ENCODE measurements at places on chromosomes 11 and 22. TPM values are rescaled to one million over a fixed set of nuclear protein-coding genes. Genes with fewer than 3 reads are reported as not detected.

Gene RIMBP3C
- not detected for polyA plus RNA-seq

DNA sequence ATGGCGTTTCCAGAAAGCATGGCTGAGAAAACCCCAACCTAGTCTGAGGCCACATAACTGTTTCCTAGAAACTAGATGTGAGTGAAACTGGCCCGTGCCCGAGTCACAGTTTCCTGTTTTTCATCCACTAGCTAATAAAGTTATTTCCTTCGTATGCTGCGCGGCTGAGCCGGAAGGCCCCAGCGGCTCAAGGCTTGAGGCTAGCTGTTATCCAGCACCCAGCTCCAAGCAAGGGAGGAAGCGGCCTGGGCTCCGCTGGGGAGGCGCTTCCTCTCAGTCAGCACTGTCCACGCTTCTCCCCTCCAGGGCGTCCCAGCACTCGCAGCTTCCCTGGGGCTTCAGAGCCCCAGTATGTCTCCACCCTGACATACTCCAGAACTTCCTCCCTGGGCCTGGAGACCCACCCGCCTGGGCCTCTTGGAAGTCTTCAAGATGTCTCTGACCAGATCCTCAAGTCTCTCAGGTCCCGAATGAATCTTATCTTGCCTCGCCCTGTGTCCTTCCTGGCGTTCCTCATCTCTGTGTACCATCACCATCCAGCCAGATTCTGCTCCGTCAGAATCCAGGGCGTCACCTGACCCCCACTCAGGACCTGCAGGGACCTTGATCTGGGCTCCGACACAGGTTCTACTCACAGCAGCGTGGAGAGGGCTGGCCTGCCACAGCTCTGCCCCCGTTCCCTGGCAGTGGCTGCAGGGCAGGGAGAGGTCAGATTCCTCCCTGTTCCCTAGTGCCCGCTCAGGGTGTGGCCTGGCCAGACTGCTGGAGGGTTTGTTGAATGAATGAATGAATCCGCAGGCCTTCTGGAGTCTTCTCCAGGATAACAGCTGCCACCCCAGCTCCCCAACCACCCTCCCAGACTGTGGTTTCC is 81.9 kb downstream of the LRRC32 start:
- DNase-seq: no peak

Gene SLC22A25
- polyA plus RNA-seq: not detected

DNA sequence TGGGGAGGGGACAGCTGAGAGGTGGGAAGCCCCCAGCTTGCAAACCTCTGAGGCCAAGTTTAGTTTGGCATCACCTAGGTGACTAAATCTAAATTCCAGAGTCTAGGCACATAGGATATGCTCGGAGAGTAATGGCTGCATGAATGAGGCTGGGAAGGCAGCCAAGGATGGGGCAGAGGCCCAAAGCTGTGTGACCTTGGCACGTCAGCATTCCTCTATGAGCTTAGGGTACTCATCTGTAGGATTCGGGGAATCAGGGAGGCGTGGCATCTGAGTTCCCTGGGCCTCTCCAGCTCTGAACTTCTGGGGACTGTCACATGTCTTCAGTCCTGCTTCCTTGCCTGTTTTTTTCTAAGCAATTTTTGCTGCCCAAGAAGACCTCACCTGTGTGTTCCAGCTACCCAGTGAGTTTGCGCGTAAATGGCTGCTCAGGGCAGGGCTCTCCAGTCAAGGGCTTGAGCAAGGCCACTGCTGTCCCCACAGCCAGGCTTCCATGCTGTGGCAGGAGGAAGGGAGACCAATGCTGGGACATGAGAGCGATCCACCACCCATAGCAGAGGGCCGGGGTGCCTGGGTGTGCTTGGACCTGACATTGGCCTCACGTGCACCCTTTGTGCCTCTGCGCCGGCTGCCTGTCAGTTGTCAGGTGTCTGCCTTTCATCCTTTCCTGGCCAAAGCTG is 13.9 kb downstream of the DAGLA start:
- DNase-seq: no peak

DNA sequence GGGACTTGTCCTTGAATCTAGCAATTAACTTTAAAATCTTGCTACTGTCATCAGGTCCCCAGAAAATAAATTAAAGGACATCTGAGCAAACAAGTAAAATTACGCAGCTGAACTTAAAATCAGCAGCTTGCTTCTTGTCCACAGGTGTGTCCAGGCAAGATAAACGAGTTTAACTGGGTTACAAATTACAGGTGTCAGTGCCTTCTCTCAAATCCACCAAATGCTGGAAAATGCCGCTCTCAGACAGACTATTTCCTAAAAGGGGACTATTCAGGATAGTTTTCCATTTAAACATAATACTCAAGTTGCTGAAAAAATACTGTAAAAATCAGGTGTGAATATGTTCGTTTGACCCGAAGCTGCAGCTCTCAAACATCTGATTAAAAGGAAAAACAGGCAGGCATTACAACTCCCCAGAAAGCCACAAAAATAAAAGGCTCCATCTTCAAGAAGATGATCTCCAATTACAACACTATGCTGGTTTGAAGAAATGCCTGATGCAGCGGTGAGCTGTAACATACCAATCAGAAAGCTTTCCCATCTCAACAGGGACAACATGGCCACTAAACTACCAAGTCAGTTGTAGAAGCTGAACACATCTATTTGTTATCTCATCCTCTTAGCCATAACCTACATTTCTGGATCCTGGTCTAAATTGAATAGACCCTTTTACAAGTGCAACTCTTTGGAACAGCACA is 82.1 kb downstream of the CADM1 start:
- no peak for DNase-seq

Gene TMPRSS6
- 0.04 TPM for polyA plus RNA-seq

- no peak for DNase-seq
Measured at GRCh38 chr22:42268852-42269410, 1.5 kb downstream of the TCF20 start.

Gene WNT11
- polyA plus RNA-seq: 18.9 TPM

DNA sequence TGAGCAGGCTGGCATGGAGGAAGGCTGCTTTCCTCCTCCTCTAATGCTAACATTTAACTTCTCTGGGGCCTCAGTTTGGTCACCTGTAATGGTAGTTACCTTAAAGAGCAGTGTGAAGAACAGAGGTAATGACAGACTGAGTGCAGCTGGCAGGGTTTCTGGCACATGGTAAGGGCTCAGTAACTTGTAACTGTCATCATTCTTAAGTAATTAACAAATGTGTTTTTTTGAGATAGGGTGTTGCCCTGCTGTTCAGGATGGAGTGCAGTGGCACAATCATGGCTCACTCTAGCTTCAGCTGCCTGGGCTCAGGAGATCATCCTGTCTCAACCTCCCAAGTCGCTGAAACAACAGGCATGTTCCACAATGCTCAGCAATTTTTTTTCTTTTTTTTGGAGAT is 242.0 kb upstream of the SYN3 start:
- DNase-seq: no peak

Gene FOXR1
- not detected for polyA plus RNA-seq

Gene OR10G4
- polyA plus RNA-seq: not detected

Gene VPREB1
- polyA plus RNA-seq: not detected

DNA sequence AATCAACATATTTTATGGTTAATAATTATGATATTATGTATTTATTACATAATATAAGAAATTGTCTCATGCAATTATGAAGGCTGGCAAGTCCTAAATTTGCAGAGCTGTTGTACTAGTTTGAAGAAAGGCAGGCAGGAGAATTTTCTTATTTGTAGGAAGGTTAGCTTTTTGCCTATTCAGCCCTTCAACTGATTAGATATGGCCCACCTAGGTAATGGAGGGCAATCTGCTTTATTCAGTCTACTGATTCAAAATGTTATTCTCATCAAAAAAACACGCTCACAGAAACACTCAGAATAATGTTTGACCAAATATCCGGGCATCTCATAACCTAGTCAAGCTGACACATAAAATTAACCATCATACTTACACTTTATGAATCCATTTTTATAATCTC is 589.0 kb downstream of the NELL1 start:
- DNase-seq: no peak

DNA sequence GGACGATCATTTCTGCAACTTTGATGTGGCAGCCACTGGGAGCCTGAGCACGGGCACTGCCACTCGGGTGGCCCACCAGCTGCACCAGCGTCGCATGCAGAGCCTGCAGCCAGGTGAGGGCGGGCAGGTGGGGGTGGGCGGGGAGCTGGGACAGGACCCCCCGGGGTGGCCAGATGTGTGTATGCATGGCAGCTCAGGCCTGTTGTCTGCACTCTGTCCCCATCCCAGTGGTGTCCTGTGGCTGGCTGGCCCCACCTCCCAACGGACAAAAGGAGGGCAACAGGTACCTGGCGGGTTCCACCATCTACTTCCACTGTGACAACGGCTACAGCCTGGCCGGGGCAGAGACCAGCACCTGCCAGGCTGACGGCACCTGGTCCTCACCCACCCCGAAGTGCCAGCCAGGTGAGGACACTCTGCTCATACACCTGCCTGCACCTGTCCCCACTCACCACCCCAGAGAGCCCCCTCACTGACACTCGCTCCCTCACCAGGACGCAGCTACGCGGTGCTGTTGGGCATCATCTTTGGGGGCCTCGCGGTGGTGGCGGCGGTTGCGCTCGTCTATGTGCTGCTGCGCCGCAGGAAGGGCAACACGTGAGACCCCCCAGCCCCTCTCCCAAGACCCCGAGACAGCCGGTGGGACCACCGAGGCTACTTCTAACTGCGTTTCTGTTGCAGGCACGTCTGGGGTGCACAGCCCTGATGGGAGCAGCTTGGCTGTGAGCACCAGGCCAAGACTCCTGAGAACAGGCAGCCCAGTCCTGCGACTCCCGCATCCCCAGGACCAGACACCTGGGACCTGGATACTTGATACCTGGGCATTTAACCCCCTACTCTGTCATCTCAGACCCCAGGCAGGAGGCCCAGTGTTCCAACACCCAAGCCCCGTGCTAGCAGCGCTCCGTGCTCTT is 6.7 kb downstream of the SUSD2 start:
- DNase-seq: no peak

DNA sequence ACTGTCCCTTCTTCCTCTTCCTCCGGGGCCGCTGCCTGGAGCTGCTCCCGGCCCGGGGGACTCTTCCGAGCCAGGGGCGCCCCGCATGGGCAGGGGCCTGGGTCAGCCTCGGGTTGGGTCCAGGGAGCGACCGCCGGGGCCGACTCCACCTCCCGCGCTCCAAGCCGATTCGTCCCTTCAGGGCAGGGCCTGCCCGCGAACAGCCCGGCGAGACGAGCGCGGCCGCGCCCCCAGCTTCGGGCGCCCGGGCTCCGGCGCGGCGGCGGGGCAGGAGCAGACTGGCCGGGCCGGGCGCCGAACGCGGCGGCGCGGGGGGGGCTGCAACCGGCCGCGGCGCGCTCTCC is at the start of gene LARGE1:
TSS of gene LARGE1 (minus strand) at position 280 of the 344 bp plus-strand sequence.
- DNase-seq: no peak

Gene MS4A3
- 0.08 TPM for polyA plus RNA-seq

GRCh38 chr11:73206801-73207200 is 11.3 kb upstream of the P2RY2 start:
- DNase-seq: no peak

Gene GLB1L2
- 8.1 TPM for polyA plus RNA-seq

GRCh38 chr11:31259797-31260196 is 109.7 kb downstream of the DCDC1 start:
- DNase-seq: no peak

DNA sequence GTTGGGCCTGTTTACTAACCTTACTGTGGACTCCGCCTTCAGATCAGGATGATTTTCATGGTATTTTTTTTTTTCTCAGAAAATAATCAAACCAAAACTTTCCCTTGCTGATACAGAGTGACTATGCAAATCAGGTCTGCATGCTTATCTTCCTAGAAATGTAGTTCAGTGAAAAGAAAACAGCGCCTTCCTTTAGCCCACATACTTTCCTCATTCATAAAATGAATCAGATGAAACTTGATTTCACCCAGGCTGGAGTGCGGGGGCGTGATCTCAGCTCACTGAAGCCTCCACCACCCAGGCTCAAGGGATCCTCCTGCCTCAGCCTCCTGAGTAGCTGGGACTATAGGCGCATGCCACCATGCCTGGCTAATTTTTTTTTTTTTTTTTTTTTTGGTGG is 26.0 kb downstream of the ZNRF3 start:
- no peak for DNase-seq

DNA sequence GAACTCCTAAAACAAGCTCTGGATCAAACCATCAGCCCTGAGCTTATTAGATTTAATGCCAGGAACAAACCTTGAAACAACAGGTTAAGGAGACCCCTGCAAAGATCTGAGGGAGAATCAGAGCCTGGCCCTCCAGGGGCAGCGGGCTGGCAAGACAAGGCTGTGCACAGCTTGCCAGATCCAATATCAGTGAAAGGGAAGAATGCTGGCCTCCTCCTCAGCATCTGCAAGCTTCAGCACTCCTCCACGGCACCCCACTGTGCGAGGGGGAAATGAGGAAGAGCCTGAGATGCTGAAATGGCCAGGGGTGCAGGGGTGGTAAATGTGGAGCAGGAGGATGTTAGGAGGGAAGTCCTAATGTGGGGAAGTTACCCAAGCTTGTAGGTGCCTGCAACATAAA is 167.0 kb downstream of the TENM4 start:
- no peak for DNase-seq

Measured in urinary bladder (tissue), 4 donors.